Stimulated activated CD8-positive, alpha-beta memory T cell treated with anti-CD3 and anti-CD28 coated beads, Interleukin-12 subunit alpha, Interleukin-12 subunit beta, amount 100 ng/mL, for 4 hours (primary cell): ENCODE measurements at places on chromosomes 11 and 22.

DNA sequence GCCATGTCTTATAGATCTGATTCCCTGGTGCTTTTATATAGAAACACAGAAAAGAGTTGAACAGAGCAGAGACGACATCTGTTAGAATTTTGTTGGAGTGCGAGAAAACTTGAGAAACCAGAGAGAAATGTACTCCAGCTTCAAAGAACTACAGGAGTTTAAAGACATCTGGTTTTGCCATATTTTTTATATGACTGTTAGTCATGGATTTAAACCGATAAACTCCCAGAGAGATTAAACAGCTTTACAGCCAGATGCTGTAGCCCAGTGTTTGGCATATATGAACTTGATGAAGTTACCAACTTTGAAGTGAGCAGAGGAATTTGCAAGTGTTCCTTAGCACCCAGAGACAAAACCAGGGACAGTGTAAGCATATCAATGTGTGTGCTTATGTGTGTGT lies 1083.1 kb downstream of the LRRC4C start:
- DNase-seq: no peak

GRCh38 chr11:85109141-85109540 lies 518.0 kb downstream of the DLG2 start:
- no peak for DNase-seq

DNA sequence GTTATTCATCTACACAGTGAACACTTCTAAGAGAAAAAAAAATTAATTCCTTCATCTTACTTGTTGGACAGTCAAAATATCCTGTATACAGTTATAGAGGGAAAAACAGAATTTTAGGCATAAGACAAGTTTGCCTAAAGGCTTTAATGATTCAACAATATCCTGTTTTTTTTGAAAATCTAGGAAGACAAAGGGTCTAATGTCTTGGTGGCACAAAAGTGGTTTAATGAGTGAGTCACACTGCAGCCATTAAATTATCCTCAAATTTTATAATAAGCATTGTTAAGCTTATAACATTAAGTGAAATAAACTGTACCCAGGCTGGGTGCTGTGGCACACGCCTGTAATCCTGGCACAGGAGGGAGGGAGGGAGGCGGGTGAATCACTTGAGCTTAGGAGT lies 72.9 kb downstream of the GAB2 start:
- no peak for DNase-seq

DNA sequence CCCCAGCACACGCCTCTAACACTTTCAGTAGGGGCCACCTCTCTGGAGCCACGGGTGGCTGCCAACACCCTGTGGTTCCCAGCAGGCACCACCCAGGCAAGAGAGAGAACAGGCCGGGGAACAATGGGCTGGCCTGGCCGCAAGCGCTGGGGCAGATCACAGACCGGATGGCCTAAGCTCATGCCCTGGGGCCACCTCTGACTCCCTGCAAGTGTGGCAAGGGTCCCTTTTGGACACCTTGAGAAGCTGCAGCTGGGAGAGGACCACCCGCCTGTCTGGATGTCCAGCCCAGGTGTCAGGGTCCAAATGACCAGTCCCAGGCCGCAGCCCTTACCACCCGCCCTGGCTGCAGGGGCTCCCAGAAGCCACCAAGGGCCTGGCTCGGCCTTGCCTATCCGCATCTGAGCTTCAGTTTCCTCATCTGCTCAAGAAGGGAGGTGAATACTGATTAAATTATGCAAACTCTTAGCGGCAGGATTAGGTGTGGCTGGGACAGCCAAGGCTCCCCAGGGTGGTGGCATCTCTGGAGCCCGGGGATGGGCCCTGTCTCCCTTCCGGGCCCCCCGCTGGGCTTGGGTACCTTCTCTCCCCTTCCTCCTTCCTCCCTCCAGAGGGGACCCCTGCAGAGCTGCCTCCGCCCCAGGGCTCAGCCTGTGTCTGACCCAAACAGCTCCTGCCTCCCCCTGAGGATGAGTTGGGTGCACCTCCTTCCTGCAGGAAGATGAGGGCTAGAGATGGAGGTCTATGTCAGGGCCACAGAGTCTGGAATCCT lies 785 bp upstream of the SUSD2 start:
- DNase-seq: no peak
